ENCODE measurements at places on chromosomes 6 and 20.

GRCh38 chr20:33209789-33210188, 7.4 kb upstream of the BPIFA3 start:
- no peak for DNase-seq

- no peak for DNase-seq
These were observed 329.7 kb downstream of the CD83 start for GRCh38 chr6:14447240-14447639.

DNA sequence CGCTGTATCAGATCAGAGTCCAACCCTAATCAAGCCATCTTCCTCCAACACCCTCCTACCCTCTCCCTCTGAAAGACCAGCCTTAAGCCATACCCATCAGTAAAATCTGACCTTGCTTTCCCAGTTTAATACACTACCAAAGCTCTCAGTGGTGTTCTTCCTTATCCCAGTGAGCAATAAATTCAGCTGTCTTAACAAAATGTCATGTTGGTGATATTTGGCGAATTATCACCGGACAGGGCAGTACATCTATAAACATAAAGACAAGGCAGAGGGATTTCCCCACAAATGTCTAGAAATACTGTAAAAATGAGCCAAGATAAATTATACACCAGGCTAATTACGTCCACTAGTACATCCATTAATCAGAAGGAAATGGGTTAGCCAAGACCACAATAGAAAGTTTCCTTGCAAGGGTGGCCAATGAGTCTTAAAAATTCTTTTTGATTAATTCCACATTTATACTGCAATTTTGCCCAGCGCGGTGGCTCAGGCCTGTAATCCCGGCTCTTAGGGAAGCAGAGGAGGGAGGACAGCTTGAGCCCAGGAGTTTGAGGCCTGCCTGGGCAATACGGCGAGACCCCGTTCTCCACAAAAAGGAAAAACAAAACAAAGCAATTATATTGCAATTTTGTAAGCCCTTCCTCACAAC, 905 bp downstream of the RARS2 start:
- no peak for DNase-seq

DNA sequence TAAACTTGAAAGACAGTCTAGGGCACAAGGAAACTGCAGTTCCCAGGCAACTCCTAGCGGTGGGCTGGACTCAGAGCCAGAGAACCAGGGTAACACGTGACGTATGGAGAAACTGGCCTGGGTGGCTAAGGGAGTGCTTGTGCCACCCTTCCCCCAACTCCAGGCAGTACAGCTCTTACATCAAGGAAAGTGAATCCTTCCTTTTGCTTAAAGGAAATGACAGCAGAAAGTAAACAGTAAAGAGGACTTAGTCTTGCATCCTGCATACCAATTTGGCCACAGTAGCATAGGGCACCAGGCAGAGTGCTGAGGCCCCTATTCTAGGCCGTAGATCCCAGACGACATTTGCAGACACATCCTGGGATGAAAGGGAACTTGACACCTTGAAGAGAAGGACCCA, 322.8 kb downstream of the CD109 start:
- no peak for DNase-seq

- DNase-seq, result no peak
These were observed 13.4 kb downstream of the PBOV1 start for GRCh38 chr6:138204792-138205384.

DNA sequence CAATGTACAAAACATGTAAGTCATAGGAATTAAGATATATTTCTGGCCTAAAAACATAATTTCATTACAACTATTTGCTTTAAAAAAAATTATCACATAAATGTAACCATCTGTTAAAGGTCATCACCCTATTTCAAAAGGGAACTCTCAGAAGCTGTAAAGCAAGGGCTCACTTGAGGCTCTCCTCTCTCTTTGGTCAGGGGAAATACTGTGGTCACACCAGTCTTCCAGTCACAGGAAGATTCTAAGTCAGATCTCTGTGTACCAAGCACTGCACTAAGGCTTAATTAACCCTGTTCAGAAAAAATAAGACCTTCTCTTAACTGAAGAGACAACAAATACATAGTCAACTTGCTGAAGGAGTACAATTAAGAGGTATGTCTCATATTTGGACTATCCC, 75.6 kb downstream of the MMS22L start:
- no peak for DNase-seq

DNA sequence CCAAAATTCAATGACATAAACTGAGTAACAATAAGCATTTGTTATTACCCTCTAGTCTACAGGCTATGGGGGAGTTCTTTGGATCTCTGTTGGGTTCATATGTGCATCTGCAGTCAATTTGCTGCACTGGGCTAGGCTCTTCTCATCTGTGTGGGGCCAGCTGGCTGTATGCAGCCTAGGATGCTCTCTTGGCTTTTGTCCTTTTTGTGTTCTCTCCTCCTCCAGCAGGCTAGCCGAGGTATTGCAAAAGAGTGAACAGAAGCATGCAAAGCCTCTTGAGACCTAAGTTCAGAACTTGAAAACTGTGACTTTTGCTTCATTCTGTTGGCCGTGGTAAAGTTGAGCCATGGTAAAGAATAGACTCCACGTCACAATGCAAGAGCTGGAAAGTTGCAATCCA, 62.8 kb upstream of the FOXO3 start:
- DNase-seq, result peak; percentile 36

- no peak for DNase-seq
These were observed 294.5 kb upstream of the RGS17 start for GRCh38 chr6:153425536-153425935.

- no peak for DNase-seq
These were observed 24.0 kb downstream of the CD40 start for GRCh38 chr20:46142124-46142523.

- no peak for DNase-seq
These were observed 63.7 kb downstream of the SLC22A23 start for GRCh38 chr6:3392930-3393835.

DNA sequence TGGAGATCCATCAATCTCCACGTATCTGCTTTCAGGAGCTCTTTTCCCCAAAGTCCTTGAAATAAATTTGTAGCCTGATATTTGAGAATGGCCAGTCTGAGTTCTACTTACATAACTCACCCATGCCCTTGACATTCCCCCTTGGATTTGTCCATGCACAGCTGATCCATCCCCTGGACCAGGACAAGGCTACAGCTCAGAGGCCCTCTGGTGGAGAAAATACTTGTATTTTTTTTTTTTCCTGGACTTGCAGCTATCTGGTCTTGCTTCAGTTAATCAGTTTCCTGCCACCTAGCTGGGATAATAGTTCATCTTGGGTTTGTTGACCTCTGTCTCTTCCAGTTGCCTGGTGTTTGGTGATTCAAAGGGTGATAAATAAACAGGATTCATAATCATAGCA, 467.6 kb downstream of the DHX35 start:
- no peak for DNase-seq

GRCh38 chr6:36455486-36456027, 12.8 kb downstream of the KCTD20 start:
- DNase-seq, result no peak

DNA sequence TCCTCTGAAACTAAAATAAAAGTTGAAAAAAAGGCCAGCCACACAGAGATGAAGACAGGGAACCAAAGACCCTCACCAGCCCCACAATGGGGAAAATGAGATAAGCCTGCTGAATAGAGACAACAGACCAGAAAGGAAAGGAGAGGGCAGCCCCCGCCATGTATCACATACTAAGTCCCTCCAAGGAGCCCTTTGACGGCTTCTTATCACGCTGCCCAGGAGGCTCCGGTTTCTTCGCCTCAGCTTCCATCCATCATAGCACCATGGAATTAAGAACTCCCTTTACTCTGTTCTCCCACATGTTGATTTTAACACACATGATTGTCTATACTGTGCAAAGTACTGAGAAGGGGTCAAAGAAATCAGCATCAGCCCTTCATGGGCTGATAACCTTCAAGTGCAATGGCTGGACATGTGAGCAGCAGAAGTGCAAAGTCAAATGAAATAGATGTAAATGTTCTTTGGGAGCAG, 54.9 kb downstream of the MAP3K5 start:
- no peak for DNase-seq

DNA sequence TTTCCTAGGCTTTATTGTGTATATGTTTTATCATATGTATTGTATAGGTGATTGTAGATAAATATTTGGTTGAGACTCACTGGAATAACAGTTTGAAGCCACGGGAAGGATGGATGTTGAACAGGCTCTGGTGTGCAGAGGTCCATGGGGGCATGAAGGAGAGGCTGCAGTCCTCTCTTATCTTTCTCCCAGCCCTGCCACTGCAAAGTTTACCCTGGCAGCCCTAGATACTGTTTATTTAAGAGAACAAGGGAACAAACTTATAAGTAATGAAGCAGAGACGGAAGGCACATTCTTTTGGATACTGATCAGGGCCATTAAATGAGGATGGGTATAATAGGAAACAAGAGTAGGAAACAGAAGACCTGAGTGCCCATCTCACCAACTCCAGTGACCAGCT, 103.6 kb upstream of the SCGN start:
- DNase-seq, result no peak

- DNase-seq, result no peak
These were observed at the start of gene CST7 for GRCh38 chr20:24948939-24949679. Gene CST7, plus strand, starts transcription at chr20:24949269. Its CDS starts 237 bp downstream, at chr20:24949506.

DNA sequence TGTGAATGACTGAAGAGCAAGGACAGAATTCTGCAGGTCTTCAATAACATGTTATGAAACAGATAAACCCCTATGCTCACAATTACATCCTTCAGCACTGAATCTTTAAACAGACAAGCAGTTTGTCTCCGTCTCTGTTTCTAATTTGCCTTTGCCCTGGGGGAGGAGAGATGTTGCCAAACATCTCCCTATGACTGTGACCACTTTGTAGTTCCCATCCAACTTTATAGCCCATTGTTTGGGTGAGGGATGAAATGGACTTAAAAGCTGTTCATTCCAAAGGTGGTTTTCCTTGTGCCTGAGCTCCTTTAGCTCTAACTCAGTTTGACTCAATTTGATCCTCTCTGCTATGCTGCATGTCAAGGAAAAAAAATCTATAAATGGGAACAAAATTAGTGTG, 19.5 kb upstream of the ADTRP start:
- no peak for DNase-seq

DNA sequence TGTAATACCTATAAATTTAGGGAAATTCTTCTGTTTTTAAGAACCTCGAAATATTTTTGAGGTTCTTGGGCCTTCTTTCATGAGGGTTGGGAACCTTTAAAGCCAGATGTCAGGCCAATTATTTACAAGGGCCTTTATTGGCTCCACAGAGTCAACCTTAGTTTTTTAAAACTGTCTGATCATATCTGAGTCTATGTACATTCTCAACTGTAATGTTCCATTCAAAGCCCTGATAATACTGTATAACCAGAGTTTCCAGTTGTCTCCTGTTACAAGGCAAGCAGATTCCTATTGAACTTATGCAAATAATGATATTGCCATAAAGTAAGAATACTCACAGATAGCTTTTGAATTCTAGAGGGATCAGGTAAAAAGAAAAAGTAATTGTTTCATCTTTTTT, 545.5 kb downstream of the EPM2A start:
- no peak for DNase-seq

DNA sequence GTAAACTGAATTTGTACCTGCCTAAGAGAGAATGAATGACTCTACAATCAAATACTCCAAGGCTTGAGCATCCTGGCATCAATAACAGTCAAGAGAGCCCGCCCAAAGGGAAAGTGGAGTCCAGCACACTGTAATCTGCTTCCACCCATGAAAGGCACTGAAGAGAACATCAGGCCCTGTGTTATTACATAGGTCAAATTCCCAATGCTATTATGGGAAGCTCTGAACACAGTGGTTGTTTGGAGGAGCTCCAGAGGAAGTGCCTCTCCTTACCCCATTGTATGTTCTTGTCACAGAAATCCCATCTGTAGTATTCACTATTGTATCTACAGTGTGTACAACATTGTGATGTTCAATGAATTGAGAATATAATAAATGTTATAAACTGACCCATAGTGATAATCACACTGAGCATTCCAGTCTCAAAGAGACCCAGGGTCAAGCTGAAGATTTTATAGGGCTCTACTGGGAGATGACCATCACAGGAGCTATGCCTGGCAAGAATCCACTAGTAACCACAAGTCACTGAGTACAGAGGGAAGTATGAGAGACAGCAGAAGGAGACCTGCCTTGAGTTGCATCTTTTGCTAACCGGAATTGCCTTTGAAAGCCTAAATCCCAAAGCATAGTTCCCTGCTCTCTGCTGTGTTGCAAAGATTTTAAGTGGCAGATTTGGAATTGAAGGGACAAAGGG, 446.7 kb downstream of the GJA1 start:
- no peak for DNase-seq

DNA sequence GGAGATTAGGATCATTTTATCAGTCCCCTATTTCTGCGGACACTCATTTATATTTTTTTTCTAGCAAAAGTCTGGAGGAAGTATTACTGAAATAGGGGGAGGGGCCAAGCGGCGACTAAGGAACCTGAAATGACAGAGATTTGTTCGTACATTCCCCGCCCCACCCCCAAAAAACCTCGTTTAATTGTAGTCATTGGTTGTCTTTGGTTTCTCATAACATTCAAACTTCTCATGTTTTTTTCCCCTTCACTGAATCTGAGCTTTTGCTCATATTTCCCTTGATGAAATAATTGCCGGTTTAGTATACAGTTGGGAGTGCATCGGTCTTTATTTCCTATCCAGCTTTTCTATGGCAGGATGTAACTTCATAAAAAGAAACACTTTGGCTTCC, 768 bp upstream of the FYN start:
- no peak for DNase-seq

- DNase-seq, result no peak
These were observed 65.8 kb downstream of the NOL4L start for GRCh38 chr20:32519381-32519730.

GRCh38 chr6:33926451-33926850, 122.6 kb upstream of the MLN start:
- peak; percentile 65 for DNase-seq
